ENCODE measurements at places on chromosomes 11 and 22. TPM values are rescaled to one million over a fixed set of nuclear protein-coding genes. Genes with fewer than 3 reads are reported as not detected.

DNA sequence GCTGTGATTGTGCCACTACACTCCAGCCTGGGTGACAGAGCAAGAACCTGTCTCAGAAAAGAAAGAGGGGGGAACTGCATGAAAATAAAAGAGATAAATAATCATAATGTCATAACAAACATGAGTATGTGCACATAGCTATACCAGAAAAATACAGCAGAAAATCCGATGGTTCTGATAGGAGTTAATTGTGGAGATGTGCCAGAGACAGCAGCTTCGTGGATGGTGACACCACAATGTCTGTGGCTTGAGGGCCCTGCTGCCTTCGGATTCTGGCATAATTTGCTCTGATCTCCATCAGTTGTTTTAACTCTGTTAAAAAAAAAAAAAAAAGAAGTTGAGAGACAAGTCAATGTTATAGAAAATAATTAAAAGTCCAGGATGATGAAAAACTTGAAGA, 292.2 kb upstream of the MPPED2 start:
- no peak overlapping the region for H3K27ac ChIP-seq
- no peaks in the 10 kb centered on the region for H3K27me3 ChIP-seq

Gene SMDT1
- total RNA-seq = 113 TPM

DNA sequence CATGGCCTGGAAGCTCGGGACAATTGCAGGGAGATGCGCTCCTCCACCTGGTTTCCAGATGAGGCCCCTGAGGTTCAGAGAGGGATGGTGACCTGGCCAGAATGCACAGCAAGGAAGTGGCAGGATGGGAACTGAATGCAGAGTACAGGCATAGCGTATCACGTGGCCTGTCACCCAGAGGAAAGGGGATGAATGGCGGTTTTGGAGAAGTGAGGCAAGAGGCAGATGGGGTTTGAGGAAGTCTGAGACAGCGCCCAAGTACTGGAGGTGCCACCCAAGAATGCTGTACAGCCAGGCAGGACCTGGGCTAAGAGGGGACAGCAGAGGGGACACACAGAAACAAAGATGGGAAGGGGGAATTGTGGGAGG, 4.9 kb downstream of the RAB3IL1 start:
- DNase-seq = peak; percentile 67
- peaks cover 6% of the 10 kb centered on the region for H3K4me1 ChIP-seq
- no peaks in the 10 kb centered on the region for H3K27me3 ChIP-seq

- no peaks in the 10 kb centered on the region for H3K27me3 ChIP-seq
- no peak overlapping the region for H3K27ac ChIP-seq
- no peaks in the 10 kb centered on the region for H3K36me3 ChIP-seq
- no peak overlapping the region for H3K4me3 ChIP-seq
- peaks cover 5% of the 10 kb centered on the region for H3K4me1 ChIP-seq
These were observed 322.3 kb upstream of the B3GAT1 start for GRCh38 chr11:134734141-134734845.

DNA sequence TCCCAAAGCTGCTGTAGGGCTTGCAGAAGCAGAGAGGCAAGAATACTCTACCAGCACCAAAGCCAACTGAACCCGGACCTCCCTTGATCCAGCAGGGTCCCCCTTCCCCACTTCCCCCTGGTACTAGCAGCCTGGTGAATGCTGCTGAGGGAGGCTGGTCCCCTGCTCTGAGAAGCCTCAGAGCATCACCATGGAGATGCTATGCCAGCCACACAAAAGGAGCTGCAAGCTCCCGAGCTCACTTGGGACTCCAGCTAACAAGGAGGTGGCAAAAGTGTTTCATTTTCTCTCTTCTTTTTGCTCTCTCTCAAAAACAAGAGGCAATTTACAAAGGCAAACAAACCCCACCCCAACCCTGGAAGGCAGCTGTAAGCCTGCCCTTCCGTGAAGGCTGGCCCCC, 509.8 kb downstream of the BUD13 start:
- H3K27ac ChIP-seq = no peak overlapping the region
- no peaks in the 10 kb centered on the region for H3K36me3 ChIP-seq
- H3K4me1 ChIP-seq = no peaks in the 10 kb centered on the region

DNA sequence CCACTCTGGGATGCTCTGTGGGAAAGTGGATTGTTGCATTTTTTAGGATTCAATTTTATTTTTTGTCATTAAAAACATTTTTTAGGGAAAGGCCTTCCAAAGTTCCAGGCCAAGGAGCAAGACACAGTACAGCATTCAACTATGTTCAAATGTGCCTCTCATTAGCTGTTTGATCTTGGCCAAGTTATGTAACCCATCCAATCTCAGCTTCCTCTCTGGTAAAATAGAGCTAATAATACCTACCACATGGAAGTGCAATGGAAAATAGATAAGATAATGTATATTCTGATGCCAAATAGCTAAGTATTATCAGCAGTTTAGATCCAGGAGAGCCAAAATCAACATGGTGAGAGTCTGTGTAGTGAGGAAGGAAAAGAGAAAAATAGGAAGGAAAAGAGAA, 220.3 kb upstream of the SESN3 start:
- no peak for DNase-seq
- peaks cover 12% of the 10 kb centered on the region for H3K4me1 ChIP-seq
- H3K4me3 ChIP-seq = no peak overlapping the region
- H3K27ac ChIP-seq = no peak overlapping the region

GRCh38 chr22:29030016-29030617, 31.5 kb downstream of the C22orf31 start:
- H3K27me3 ChIP-seq = no peaks in the 10 kb centered on the region
- H3K4me1 ChIP-seq = peaks cover 35% of the 10 kb centered on the region
- no peak for DNase-seq
- peak overlapping the region; percentile 41 for H3K4me3 ChIP-seq

Gene BAIAP2L2
- 0.29 TPM for total RNA-seq

- peaks cover 12% of the 10 kb centered on the region for H3K27me3 ChIP-seq
- no peak for DNase-seq
- H3K36me3 ChIP-seq = no peaks in the 10 kb centered on the region
- H3K4me3 ChIP-seq = no peak overlapping the region
- H3K4me1 ChIP-seq = no peaks in the 10 kb centered on the region
These were observed 11.4 kb downstream of the NCAM1 start for GRCh38 chr11:112972399-112973145.

Gene NOX4
- total RNA-seq = 2.7 TPM

GRCh38 chr11:62880231-62880802, 379 bp upstream of the SLC3A2 start:
- peak overlapping the region; percentile 100 for H3K27ac ChIP-seq
- peaks cover 29% of the 10 kb centered on the region for H3K36me3 ChIP-seq
- peaks cover 39% of the 10 kb centered on the region for H3K4me1 ChIP-seq

GRCh38 chr11:86802601-86803051, 2.3 kb downstream of the PRSS23 start:
- H3K27me3 ChIP-seq = peaks cover 4% of the 10 kb centered on the region
- H3K4me1 ChIP-seq = peaks cover 11% of the 10 kb centered on the region
- DNase-seq = no peak
- peak overlapping the region; percentile 62 for H3K4me3 ChIP-seq
- H3K27ac ChIP-seq = peak overlapping the region; percentile 73

- H3K27me3 ChIP-seq = no peaks in the 10 kb centered on the region
- H3K36me3 ChIP-seq = no peaks in the 10 kb centered on the region
- no peak for DNase-seq
- peaks cover 20% of the 10 kb centered on the region for H3K4me1 ChIP-seq
- peak overlapping the region; percentile 58 for H3K27ac ChIP-seq
These were observed 6.9 kb downstream of the RBFOX2 start for GRCh38 chr22:36021606-36022153.

GRCh38 chr11:71156301-71156700, 96.1 kb downstream of the SHANK2 start:
- no peak overlapping the region for H3K4me3 ChIP-seq
- H3K4me1 ChIP-seq = peaks cover 6% of the 10 kb centered on the region
- DNase-seq = no peak
- H3K27me3 ChIP-seq = no peaks in the 10 kb centered on the region

Gene CRKL
- total RNA-seq = 60.8 TPM

DNA sequence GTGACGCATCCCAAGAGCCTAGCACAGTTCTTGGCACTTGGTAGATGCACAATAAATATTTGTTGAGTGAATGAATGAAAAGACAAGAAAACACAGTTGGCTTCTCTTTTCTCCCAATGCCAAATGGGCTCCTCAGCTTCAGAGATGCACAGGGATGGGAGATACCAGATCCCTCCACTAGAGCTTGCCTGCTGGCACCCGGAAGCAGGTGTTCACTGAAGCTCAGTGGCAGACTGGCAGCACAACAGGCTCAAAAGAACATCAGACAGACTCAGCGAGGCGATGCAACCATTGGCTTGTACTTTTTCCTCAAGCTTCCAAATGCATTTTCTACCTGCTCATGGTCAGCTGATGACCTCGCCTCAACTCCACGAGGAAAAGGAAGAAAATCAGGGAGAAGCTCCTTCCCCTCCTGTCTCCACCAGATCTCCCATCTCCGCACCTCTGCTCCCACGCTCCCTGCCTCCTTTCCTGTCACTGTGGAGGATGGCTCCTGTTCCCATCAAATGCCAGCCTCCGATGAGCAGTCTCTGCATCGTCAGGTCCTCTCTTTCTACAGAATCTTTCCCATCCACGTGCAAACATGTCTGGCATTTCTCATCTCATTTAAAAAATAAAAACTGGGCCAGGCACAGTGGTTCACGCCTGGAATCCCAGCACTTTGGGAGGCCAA, 5.8 kb downstream of the RAPSN start:
- H3K27me3 ChIP-seq = no peaks in the 10 kb centered on the region
- H3K4me3 ChIP-seq = no peak overlapping the region
- H3K4me1 ChIP-seq = no peaks in the 10 kb centered on the region
- no peak for DNase-seq

GRCh38 chr11:131033151-131033651, 116.9 kb upstream of the SNX19 start:
- H3K27ac ChIP-seq = no peak overlapping the region
- H3K36me3 ChIP-seq = no peaks in the 10 kb centered on the region
- H3K4me3 ChIP-seq = no peak overlapping the region
- H3K27me3 ChIP-seq = peaks cover 2% of the 10 kb centered on the region

GRCh38 chr22:19397734-19398104, 33.8 kb downstream of the HIRA start:
- H3K27me3 ChIP-seq = no peaks in the 10 kb centered on the region
- H3K4me1 ChIP-seq = no peaks in the 10 kb centered on the region
- H3K27ac ChIP-seq = no peak overlapping the region
- DNase-seq = no peak
